Stimulated activated CD8-positive, alpha-beta memory T cell treated with anti-CD3 and anti-CD28 coated beads, Interleukin-15, amount 100 ng/mL, for 4 hours (primary cell): ENCODE measurements at places on chromosomes 3 and 15.

- DNase-seq = no peak
Observed at GRCh38 chr3:87006844-87007439, 16.0 kb upstream of the VGLL3 start.

DNA sequence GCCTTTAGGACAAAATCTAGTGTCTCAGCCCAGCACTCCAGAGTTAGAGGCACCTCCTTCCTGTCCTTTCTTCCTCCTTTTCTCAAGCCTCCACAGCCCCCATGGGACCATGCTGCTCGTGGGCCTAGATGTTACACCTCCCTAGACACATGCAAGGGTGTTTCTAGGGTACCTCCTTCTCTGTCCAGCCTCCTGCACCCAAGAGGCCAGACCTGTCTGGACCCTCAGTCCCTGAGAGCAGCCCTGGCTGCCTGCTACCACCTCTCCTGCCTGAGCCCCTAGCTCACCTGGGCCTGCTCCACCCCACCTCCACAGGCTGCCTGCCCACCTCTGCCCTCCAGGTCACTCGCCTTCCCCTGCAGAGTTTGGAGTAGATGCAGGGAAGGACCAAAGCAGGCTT is 5.2 kb downstream of the LOXL1 start:
- DNase-seq = no peak

DNA sequence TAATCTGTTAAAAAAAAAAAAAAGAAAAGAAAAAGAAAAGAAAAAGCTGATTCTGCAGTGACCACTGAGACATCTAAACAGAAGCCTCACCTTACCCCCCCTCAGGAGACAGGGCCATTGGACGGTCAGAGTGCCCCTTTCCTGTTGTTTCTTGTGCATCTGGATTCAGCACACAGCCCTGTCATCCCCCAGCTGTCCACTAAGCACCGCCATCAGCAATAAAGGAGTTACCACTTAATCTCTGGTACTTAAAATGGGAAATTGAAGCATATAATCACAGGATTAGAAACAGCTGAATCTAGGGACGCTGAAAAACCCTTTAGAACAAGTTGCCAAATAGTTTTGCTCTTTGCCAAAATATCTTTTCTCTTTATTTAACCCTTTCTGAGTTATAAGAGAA is 62.5 kb downstream of the TRIM69 start:
- no peak for DNase-seq

DNA sequence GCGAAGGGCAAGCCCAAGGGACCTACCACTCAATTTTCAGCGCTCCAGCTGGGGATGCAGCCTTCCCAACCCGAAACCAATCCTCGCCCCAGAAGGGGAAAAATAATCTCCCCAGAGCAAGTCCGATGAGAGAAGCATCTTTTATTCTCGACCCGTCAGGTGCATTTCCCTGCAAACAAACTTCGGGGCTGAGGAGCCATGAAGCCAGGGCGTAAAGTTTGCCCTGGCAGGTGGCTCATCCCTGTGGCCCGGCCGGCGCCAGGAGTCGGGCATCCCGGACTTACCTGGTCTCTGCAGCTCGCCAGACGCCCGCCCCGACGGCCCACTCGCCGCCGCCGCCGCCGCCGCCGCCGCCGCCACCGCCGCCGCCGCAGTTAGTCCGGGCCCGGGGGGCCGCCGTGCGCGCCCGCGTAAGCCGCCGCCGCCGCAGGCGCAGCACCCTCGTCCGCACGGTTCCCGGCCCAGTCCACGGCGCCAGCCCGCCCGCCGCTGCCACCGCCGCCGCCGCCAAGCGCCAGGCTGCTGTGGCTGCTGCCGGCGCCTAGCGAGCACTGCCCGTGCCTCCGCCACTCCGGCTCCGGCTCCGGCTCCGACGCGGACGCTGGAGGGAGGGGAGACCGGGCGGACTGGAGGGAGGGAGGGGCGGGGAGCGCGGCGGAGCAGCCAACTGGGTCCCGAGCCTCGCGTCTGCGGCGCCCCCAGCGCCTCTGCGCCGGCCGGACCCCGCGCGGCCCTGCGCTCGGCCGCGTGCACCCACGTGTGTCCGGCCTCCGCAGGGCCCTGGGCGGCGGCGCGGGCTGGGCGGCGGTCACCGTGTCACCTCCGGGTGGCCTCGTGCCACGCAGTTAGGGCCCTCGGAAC is at the start of gene CNTN3:
Gene CNTN3, minus strand, starts transcription at position 553 of the 861 bp plus-strand sequence. CDS start 93,547 bp downstream, outside the sequence.
- DNase-seq = no peak

DNA sequence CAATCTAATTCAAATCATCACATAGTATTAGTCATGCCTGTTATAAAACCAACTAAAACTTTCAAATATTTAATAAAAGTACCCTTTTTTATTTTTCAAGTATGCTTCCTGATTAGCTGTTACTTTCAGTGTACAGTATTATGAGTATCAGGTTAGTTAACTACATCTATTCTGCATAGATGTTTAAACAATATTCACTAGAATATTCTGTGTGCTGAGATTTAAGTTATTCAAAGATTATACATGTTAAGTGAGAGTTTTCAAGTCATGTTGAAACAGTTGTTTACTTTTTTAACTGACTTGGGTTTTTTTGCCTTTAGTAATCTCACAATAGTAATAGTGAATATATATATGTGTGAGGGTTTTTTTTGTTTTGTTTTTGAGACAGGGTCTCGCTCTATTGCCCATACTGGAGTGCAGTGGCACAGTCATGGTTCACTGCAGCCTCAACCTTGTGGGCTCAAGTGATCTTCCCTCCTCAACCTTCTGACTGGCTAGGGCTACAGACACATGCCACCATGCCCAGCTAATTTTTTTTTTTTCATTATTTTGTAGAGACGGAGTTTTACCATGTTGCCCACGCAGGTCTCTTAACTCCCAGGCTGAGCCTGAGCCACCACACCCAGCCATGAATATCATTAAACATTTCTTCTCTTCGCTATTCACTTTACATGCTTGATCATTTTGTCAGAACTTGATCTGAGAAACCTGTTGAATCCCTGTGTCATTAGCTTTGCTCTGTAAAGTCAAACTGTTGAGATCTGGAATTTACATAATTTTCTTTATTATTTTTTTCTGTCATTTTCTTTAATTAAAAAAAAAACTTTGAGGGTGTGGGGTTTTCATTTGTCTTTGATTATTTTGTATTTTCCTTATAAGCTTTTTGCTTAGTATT is 286.2 kb upstream of the UBE2E1 start:
- DNase-seq = no peak

GRCh38 chr3:185998136-185998535 is 60.3 kb upstream of the TRA2B start:
- no peak for DNase-seq

GRCh38 chr3:72011485-72011884 is 226.5 kb upstream of the PROK2 start:
- DNase-seq = no peak

DNA sequence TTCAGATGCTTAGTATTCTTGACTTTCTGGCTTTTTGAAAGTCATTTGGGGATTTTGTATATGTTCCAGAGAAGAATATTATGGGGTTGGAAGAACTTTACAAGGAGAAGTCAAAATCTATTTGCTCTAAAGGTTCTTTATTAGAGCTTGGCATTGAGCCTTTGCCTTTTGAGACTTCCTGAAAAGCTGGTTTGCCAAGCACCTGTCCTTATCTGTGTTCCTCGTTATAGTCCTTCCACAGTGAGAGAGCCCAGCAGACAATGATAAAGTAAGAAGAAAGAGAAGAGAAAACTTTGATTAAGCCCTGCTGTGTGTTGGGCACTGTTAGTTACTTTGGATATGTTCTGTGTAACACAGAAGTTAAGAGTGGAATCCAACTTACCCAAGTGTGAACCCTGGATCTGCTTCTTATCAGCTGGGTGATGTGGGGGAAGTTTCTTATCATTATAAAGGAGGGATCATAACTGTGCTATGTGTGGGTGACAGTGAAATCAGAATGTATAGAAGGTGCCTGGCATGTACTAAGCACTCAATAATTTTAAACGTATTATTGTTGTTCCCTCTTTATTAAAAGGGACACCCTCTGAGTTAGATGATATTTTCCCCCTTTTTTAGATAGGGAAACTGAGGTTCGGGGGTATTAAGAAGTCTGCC is 44.3 kb upstream of the POLR2M start:
- DNase-seq = no peak

- DNase-seq = no peak
Observed at GRCh38 chr3:101849714-101850245, 466 bp downstream of the NFKBIZ start.

DNA sequence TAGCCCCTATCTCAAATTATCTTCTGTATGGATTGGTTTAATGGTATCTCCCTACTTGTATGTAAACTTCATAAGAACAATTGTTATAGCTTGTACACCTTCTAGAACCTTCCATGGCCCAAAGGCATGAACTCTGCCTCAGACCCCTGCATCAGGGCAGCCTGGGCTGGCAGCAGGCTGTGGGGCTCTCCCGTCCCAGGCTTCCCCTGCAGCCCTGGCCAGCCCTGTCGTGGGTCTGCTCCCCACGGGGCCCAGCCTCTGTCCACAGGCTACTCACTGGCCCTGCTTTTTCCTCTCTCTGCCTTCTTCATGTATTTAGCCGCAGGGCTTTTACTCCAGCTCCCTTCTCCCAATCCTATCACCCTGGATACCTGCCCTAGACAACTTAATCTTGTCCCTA is 4.4 kb downstream of the SCN5A start:
- DNase-seq = no peak

GRCh38 chr3:152695840-152696239 is 139.1 kb upstream of the P2RY1 start:
- no peak for DNase-seq

DNA sequence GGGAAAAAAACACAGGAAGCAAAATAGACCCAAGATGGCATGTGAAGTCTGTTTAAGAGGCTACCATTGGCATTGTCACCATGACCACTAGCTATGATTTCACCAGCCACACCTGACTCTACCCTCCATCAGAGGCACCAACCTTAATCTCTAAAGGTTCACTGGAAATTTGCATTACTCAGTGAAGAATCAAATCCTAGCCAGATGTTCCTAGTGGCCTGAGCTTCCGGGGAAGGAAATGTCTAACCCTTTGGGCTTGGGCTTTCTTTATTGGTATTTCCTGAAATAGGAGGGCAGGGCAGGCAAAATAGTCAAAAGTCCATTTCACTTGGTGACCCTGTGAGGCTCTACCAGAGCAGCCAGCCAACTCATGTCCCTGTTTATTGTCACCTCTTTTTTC is 110.9 kb upstream of the PHLDB2 start:
- no peak for DNase-seq

DNA sequence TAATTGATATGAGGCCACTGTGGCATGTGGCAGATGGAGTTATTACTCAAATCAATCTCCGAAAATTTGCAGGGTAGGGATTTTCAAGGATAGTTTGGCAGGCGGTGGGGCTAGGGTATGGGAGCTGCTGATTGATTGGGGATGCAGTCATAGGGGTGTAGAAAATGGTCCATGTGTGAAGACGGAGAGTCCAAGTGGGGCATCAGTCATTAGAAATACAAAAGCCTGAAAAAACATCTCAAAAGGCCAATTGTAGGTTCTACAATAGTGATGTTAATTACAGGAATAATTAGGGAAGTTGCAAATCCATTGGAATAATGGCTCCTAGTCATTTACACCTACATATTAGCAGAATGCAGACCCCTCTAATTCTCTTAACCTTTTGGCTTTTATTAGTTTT is 4.9 kb downstream of the LEKR1 start:
- DNase-seq = no peak

GRCh38 chr3:52539010-52539653 is 2.7 kb downstream of the UQCC5 start:
- no peak for DNase-seq

GRCh38 chr3:100389025-100389424 is 11.9 kb downstream of the TOMM70 start:
- DNase-seq = no peak

DNA sequence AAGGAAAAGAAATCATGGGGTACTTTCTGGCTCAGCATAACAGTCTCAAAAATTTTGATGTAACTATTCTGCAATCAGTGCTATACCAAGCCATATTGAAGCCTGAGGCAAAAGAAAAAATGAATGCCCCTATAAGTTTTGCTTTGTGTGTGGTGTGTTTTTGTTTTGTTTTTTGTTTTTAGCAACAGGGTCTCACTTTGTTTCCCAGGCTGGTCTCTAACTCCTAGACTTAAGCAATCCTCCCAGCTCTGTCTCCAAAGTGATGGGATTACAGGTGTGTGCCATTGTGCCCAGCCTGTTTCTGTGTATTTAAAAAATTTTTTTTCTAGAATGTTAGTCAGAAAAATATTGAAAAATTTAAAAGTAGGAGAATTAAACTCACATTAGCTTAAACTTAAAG is 93.2 kb downstream of the ZNF280D start:
- no peak for DNase-seq

DNA sequence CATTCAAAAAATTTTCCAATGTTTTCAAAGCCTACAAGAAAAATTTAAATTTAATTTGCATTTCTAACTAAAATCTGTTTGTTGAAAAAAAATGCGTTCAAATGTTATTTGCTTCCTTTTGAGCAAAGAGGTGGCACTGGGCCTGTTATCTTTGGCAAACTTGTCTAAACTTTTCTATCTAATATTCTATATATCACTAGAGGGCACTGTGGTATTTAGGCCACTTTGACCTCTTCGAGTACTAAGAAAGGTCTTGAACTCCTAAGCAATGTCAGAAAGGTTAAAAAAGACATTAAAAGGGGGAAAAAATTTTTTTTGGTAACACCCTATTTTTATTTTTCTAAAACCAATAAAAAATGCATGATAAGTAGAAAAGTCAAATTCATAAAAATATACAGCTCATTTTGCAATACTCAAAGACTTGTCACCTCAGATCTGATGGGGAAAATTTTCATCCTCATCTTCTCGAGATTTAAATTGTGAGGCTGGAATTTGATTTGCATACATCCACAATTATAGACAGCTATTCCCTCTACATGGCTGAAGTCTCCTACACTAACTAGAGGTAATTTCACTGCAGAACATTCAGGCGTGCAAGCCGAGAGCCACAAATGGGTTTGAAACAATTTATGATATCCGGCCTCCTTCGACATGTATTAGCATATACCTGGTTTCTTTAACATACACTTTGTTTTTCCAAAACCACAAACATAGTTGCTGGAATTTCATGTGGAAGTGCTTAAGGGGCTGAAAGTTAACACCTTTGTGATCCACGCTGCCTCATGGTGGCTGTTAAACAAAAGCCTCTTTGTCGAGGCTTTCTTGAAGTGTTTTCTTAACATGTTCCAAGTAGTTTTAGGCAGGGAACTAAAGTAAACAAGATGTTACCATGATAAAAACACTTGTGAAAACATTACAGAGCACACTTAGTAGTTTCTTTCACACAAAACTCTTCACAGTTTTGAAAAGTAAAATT is 576.4 kb downstream of the FOXP1 start:
- DNase-seq = no peak

- no peak for DNase-seq
Observed at GRCh38 chr3:19945534-19945933, 1.4 kb upstream of the RAB5A start.

- no peak for DNase-seq
Observed at GRCh38 chr15:60572541-60573421, 93.8 kb upstream of the ICE2 start.

DNA sequence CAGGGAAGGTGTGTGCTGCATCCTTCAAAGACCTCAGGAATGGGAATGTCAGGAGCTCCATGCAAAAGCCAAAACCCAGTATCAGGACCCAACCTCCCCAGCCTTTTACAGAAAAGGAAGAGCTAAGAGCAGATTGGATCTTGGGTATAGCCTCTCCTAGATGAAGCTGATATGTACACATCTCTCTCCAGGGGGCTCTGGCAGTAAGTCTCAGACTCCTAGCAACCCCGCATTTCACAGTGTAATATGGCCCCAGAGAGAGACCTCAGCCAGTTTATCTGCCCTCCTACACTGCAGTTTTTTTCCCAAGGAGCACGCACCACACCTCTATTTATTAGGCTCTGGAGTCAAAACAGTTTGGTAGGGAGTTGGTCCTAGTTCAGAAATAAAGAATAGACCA is 88.2 kb downstream of the RBPMS2 start:
- DNase-seq = no peak
